GM10248 (cell line): ENCODE measurements at places on chromosomes 1 and 21.

DNA sequence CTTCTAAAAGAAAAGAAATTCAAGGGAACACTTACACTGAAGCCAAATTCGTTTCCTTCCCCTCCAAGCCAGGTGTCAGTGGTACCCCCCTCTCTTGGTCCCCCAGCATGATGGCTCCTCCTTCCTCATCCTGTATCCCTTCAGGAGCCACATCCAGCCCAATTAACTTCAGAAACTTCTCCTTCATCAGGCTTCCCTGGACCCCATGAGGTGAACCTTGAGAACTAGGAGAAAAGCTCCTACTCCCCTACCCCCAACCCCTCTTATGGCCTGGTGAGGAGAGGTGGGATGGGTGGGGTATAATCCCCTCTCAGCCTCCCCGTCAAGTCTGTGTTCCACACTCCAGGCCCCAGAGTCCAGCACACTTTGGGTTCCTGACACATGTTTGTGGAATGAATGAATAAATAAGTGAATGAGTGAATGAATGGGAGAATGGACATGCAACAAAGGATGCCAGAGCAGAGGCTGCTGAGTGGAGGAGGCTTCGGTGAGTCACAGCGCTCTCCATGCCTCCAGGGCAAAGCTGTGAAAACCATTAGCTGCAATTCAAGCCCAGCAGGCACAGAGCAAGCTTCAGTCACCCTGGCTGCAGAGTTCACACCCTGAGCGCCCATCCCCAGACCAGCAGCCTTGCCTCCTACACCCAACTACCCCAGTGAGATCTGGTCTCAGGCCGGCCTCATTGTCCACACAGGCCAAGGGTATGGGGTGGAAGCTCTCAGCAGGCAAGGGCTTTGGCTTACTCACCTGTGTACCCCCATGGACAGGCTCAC, 43.8 kb downstream of the BATF3 start:
- DNase-seq = no peak

- DNase-seq = no peak
These were observed 5.4 kb downstream of the PPP2R5A start for GRCh38 chr1:212290608-212291007.

DNA sequence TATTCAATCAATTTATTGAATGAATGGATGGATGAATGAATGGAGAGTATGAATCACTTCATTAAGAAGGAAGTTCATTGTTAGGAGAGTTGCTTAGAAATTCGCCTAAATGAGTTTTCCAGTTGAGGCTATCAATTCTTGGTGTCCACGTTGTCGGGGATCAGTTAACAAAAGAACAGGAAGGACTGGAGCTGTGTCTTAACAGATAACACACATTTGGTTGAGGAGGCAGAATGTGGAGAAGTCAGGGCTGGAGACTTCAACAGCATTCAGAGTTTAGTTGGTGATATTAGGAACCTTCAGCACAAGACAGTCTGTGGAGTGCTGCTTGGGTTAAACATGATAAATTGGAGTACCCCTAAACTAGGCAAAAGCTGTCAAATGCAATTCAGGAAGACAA, 33.7 kb downstream of the ZBTB18 start:
- DNase-seq = no peak

DNA sequence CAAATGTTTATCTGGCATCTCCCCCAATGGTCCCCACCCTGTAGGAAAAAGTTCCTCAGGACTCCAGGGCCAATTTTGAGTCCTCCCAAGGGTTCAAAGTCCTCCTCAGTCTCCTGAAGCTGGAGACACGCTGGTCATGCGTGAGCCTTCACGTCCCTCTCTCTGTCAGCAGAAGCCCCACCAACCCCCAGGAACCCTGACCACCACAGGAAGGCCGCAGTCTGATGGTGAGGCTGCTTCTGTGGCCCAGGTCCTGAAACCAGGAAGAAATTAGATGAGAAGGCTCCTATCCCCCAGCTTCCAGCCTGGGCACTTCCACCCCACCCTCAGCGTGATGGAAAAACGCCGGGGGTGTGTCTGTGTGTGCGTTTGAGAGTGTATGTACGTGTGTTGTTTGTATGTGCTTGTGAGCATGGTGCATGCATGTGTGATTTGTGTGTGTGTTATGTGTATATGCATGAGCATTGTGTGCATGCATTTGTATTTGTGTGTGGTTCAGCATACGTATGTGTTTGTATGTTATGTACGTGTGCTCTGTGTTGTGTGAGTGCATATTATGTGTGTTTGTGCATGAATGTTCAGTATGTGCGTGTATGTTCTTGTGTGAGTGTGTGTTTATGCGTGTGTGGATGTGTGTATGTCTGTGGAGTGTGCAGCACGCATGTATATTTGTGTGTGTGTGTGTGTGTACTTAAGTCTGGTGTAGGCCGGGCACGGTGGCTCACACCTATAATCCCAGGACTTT, 92.5 kb downstream of the SIK1 start:
- DNase-seq = no peak

GRCh38 chr1:153525088-153525728, 10.6 kb downstream of the S100A6 start:
- no peak for DNase-seq

- no peak for DNase-seq
These were observed 68.7 kb downstream of the HIVEP3 start for GRCh38 chr1:41850029-41850428.

DNA sequence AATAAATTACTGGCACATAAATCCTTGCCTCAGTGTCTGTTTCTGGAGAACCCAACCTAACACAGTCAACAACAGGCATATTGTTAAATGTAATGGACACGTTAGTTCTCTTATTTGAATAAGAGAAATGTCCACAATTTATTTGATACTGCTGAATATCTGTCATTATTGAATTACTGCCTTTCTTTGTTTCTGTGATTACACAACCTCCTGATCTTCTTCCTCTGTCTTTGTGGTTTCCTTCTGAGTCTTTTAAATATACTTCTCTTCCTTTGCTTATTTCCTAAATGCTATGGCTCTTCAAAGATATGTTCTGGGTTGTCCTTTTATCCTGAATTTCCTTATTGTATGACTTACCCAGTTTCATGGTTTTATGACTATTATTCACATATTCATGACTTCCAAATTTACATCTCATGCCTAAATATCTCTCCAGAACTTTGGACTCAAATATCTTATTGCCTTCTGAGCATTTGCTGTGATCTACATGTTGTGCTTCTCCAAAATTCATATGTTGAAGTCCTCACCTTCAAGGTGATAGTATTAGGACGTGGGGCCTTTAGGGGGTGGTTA, 39.9 kb downstream of the MSH4 start:
- DNase-seq = no peak
